Progenitor cell of endocrine pancreas (in vitro differentiated cells): ENCODE measurements at places on chromosomes 3 and 15.

GRCh38 chr3:71784201-71784913, 591 bp downstream of the PROK2 start:
- DNase-seq: no peak

DNA sequence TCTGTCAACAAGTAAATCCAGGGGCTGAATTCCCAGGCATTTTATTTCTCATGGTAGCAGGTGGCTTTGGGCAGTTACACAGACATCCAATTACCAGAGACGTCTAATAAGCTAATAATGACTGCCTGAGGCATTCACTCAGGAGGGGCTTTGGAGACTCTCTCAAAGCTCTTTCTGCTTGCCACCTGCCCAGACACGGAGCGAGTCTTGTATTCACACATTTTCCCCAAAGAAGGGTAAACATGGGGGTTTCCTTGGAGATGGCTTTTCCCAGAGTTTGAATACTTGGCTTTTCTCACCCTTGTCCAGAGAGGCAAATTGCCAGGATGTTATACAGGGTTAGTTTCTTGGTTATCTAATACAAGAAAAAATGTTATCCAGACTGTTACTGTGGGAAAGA, 132.6 kb downstream of the DIPK2A start:
- DNase-seq: no peak

DNA sequence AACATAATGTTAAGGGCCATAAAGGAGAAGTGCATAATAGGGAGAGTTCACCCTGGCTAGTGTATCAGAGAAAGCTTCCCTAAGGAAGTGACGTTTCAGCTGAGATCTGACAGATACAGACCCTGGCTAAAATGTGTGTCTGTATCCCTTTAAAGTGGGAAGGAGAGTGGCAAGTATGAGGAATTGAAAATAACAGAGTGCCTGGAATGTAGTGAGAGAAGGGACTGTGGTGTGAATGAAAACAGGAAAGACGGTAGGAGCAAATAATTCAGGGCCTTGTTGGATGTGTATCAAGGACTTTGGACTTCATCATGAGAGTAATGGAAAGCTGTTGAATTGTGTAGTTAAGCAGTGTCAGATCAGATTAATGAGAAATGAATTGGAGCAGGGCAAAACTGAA, 30.5 kb downstream of the NEO1 start:
- no peak for DNase-seq

- no peak for DNase-seq
Observed at GRCh38 chr3:36494461-36495109, 114.3 kb downstream of the STAC start.

GRCh38 chr3:62875558-62876002, 364 bp upstream of the CADPS start:
- DNase-seq: no peak

DNA sequence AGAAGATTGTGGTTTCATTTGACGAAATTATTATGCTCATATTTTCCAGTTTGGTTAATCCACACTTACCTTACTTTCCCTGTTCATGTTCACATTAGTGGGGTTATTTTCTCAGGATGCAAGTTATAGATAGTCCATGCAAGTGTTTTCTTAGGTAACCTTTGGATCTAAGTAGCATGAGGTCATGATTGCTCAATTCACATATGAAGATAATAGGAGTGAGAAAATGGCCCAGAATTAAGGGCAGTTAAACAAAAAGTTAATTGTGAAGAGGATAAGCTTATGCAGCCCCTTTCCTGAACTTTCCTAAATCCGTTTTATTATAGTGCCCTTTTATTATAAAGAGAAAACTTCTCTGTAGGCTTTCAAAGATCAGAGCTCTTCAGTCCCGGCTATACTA, 83.4 kb downstream of the CD200R1L start:
- DNase-seq: no peak

GRCh38 chr3:192684151-192684550, 43.2 kb downstream of the FGF12 start:
- no peak for DNase-seq

DNA sequence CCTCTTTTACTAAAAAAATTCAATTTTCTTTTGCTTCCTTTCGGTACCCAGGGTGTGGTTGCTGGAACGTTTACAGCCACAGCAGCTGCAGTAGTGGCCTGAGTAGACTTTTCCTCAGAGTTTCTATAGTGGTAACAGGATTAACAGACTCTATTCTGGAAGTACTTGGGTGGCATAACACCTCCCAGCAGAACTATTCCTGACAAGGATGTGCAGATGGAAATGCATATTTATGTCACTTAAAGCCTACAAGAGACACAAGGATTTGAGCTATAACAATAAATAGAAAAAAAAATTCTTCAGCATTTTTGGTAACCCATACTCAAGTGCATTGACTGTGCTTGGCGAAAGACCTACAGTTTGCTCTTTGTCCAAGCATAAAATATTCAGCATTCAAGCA, 94.0 kb downstream of the MDFIC2 start:
- DNase-seq: no peak

DNA sequence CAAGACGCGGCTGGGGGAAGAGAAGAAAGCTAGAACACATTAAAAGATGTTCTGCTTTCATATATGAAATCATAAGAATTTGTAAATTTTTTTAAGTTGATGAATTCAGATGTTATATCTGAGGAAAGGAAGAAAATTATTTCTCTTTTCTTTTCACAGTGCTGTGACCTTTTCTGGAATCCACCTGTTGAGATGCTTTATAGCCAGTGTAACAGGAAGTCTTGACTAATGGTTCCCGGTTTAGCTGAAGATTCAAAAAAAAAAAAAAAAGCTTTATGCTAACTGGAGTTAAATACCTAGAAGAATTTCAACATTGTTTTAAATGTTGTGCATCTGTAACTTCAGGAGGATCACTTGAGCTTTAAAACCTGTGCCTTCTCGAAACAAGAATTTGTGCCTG, 9.9 kb downstream of the GTPBP8 start:
- DNase-seq: no peak

DNA sequence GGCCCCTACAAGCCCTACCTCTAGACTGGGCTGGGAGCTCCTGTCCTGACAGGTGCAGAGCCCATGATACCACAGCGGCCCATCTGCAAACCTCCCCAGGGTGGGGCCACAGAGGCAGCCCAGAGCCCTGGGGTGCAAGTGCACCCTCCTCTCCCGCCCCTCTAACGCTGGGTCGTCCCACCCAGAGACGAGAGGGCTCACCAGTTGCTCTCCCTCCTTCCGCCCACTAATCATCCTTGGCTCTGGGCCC, 742 bp downstream of the TNK2 start:
- no peak for DNase-seq

- no peak for DNase-seq
Observed at GRCh38 chr15:50162969-50163718, 18.9 kb upstream of the SLC27A2 start.

- DNase-seq: no peak
Observed at GRCh38 chr3:143064777-143065176, 54.8 kb upstream of the CHST2 start.

- DNase-seq: no peak
Observed at GRCh38 chr15:84736375-84736774, 12.0 kb upstream of the ZNF592 start.

- DNase-seq: no peak
Observed at GRCh38 chr3:46435081-46435726, 28.1 kb downstream of the CCRL2 start.

GRCh38 chr3:139636511-139636910, 41.3 kb downstream of the NMNAT3 start:
- no peak for DNase-seq

DNA sequence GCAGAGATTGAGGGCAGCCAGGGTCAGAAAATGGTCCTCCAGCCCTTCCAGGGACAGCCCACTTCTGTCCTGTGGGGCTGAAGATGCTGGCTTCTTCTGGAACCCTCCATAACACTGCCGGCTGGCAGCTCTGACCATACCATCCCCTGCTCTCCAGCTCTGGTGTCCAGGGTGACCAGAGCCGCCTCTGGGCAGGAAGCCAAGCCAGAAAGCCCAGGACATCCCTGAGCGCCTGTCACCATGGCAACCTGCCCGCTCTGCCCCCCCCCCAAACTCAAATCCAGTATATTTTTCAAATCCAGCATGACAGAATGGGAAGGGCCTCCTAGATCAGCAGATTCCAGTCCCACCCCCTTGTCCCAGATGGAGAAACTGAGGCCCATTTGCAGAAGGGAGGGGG, 420 bp upstream of the TMIE start:
- no peak for DNase-seq

DNA sequence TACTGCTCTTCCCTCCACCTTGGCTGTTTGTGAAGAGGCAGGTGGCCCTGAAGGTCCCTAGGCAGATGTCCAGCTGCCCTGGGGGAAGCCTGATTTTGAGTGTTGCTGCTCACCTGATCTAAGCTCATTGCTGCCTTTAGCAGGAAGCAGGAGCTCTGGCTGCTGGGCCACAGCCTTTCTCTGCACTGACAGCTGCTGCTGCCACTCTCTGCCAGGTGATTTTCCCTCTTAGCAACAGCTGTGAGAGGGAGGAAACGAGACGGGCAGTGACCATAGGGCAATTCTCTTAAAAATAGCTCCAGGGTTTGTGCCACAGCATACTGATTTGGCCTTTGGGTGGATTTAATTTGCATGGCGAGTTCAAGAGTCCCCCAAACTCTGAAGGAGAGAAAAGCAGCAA, 415.8 kb upstream of the SEMA6D start:
- DNase-seq: no peak

- no peak for DNase-seq
Observed at GRCh38 chr3:43071313-43071893, 34.5 kb downstream of the POMGNT2 start.

DNA sequence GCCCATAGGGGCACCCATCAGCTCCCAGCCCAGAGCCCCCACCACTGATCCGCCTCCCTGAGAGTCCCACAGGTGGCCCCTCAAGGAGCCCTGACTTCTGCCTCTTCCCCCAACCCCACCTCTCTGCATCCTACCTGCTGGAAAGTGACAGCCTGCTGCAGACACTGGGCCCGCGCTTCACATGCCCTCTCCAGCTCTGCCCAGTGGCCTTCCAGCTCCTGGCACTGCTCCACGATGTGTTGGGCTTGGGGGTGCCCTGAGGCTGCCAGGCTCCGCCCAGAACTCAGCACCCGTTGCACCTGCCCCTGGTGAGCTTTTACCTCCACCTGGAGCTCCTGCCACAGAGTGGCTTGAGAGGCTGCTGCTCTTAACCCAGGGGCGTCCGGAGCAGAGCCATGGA, 20.1 kb downstream of the SPTBN5 start:
- no peak for DNase-seq

DNA sequence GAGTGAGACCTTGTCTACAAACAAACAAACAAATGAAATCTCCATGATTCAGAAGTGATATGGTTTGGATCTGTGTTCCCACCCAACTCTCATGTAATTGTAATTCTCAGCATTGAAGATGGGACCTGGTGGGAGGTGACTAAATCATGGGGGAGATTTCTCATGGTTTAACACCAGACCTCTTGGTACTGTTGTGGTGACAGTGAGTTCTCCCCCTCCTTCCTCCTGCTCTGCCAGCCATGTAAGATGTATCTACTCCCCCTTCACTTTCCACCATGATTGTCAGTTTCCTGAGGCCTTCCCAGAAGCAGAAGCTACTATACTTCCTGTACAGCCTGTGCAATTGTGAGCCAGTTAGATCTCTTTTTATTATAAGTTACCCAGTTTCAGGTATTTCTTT, 438.4 kb upstream of the THBS1 start:
- DNase-seq: no peak

- DNase-seq: no peak
Observed at GRCh38 chr3:116246406-116246980, 198.8 kb downstream of the LSAMP start.

GRCh38 chr3:118978393-118978758, 56.3 kb downstream of the IGSF11 start:
- DNase-seq: no peak

DNA sequence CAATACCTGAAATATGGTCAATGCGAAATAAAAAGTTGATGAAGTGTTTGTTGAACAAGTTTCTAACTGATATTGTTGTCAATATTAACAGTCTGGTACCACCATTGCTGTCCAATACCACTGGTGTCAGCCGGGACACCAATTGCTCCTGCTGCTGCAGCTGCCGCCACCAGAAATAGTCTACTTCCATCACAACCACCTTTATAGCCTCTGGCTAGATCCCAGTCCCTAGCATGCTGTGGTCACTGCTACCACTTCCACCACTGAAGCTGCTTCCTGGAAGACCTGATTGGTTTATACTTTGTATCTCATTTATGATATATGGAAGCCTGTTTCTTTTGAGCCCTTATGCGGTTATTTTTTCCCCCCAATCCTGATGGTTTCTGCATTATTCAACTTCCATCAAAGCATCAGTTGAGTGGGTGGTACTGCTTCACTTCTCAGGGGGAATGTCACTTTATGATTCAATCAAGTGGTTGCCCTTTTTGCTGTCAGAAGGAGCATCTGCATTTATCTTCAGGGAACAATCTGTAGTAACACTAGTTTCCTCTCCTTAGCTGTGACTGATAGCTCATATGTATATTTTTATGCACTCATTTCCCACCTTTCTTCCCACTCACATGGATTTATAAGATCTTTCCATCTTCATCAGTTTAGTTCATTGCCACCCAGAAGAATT, 11.7 kb downstream of the LNP1 start:
- DNase-seq: no peak

GRCh38 chr3:83002869-83003445, 1241.5 kb upstream of the GBE1 start:
- DNase-seq: no peak

- DNase-seq: no peak
Observed at GRCh38 chr3:190575437-190576185, 61.7 kb downstream of the IL1RAP start.

- no peak for DNase-seq
Observed at GRCh38 chr15:39728845-39729244, 53.8 kb downstream of the FSIP1 start.

DNA sequence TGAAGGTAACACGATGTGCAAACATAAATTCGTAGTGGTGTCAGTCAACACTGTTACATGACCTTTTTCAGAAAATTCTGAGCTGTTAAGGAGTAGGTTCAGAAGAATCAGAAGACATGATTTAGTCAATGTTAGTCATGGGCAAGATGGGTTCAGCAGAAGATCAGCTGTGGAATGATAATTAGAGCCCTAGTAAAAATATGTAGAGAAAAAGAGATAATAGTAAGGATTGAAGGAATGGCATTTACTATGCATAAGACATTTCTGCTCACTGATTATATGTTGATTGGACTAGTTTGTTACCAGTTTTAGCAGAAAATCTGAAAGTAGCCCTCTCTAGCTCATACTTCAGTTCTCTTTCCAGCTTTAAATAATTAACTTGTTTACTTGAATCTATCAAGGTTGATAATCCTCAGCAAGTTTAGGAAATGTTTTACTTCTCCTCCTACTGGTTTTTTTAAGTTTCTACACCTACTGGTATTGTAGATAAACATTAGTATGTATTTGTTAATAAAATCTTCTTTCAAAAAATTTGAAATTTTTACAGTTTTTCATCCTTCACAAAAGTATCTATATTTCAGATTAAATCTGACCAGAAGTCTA, 98.6 kb downstream of the ALCAM start:
- DNase-seq: no peak
